ENCODE measurements at places on chromosomes 6 and 20.

- DNase-seq: no peak
Measured at GRCh38 chr20:18154342-18154741, 16.7 kb downstream of the KAT14 start.

DNA sequence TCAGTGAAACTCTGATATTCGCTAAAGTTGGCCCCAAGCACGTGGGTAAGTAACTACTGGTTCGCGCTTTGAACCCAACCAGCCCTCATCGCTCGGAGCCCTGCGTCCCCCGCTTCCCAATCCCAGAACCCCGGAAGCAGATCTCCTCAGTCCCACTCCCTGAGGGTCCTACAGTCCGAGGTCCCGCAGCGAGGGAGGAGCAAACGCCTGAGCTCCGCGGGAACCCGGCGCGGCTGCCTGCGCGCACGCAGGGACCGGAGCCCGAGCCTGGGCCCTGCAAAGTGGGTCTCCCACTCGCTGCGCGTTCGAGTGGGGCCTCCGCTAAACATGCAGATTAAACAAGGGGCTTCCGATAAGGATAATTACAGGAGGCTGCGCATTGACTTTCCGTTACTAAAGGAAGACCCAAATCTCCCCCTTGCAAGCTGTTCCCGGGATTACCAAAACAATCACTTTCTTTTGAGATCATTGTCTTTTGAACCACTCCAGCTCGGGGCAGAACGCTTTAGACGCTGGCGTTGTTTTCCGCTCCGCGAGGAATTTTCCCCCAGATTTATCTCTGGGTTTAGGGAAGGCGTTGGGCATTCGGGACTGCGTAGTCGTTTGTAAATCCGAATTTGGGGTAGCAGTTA lies 1.3 kb upstream of the VSX1 start:
- DNase-seq: no peak

- no peak for DNase-seq
Measured at GRCh38 chr6:16301511-16301910, 63.1 kb downstream of the GMPR start.

GRCh38 chr20:33021879-33022278 lies 9.6 kb upstream of the BPIFB6 start:
- DNase-seq: no peak

GRCh38 chr20:53130795-53131194 lies 158.6 kb downstream of the TSHZ2 start:
- no peak for DNase-seq

GRCh38 chr6:113488812-113489685 lies 368.1 kb upstream of the MARCKS start:
- no peak for DNase-seq

GRCh38 chr20:33914919-33915318 lies 78.8 kb upstream of the RALY start:
- no peak for DNase-seq

- DNase-seq: peak; percentile 5
Measured at GRCh38 chr6:44386364-44386928, 1.1 kb upstream of the CDC5L start.

GRCh38 chr6:39173270-39173669 lies 56.0 kb downstream of the KCNK5 start:
- DNase-seq: no peak

DNA sequence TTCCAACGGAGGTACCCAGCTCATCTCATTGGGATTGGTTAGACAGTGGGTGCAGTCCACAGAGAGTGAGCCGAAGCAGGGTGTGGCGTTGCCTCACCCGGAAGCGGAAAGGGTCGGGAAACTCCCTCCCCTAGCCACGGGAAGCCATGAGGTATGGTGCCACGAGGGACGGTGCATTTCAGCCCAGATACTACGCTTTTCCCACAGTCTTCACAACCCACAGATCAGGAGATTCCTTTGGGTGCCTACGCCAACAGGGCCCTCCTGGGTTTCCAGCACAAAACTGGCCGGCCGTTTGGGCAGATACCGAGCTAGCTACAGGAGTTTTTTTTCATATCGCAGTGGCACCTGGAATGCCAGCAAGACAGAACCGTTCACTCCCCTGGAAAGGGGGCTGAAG lies 46.9 kb downstream of the STXBP5 start:
- no peak for DNase-seq

DNA sequence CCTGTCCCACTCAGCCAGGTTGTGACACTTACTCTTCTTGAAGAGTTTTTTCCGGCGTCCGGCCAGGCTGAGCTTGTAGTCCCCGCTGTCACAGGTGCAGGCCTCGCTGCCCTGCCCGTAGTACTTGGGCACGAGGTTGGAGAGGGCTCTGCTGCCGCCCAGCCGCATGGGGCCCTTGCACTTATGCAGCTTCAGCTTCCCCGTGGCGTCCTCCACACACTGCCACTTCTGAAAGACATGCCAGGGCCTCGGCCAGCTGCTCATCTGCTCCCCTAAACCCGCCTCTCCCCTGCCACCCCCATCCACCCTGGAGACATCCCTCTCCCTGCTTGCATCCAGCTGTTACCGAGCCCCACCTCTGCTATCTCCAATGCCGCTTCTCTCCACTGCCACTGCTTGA lies 113.1 kb downstream of the SULF2 start:
- DNase-seq: no peak

DNA sequence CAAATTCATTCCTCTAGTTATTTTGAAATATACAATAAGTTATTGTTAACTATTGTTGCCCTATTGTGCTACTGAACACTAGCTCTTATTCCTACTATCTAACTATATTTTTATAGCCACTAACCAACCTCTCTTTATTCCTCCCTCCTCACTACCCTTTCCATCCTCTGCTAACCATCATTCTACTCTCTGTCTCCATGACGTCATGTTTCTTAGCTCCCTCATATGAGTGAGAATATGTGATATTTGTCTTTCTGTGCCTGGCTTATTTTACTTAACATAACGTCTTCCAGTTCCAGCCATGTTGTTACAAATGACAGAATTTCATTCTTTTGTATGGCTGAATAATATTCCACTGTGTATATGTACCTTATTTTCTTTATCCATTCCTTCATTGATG lies 95.3 kb downstream of the ATXN1 start:
- DNase-seq: no peak

- DNase-seq: no peak
Measured at GRCh38 chr6:161107779-161108730, 116.5 kb downstream of the MAP3K4 start.

DNA sequence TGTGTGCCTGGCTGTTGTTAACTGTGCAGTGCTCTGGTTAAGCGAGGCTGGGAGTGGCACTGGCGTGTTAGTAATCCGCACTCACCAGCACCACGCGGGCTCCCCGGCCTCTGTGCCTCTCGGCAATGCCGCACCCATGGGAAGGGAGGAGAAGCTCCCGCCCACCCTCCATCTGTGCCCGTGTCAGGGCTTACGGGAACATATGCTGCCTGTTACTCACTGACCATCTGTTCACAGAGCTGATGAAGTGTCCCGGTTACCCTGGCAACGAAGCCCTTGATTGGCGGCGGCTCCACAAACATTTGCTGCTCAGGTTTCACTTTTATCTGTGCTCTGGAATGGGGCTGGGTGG lies 114.7 kb downstream of the PSMB1 start:
- DNase-seq: peak; percentile 89

DNA sequence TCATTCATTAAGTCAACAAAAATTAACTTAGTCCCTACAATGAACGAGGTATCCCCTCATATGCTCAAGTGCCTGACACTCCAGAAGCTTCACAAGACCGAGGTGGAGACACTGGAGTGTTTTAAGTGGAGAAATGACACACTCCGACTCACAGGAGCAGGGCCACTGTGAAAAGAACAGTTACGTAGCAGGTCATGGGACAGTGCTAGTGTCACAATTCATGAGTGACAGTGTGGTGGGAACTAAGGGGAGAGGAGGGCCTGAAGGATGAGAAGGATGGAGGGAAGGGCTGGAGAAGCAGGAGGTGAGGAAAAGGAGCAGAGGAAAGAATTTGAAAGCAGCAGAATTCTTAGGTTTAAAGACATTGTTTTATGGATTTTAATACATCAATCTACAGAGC lies 1.3 kb upstream of the HLA-A start:
- no peak for DNase-seq

GRCh38 chr20:25005220-25005619 lies 12.7 kb upstream of the APMAP start:
- peak; percentile 50 for DNase-seq

DNA sequence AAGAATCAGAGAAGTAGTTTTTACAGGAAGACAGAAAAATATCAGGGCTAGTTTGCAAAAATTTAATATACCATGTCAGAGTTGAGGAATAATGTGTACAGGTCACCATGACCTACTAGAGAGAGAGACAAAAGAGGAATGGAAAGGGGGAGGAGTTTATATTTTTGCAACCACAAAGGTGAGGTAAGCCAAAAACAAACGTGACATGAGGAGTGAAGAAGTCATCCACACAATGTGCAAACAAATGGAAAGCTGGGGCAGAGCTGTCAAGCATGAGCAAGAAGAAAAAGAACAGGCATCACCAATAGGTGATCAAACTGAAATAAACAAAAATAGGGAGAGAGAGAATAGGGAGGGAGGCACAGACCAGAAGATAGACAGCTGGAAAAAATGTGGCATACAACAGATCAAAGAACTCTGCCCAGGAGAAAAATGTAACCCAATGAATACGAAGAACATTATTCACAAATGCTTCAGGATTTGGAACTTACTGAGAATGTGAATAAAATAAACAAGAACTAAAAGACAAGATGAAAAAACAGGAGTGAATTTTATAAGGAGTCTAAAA lies 15.5 kb downstream of the RARS2 start:
- no peak for DNase-seq

DNA sequence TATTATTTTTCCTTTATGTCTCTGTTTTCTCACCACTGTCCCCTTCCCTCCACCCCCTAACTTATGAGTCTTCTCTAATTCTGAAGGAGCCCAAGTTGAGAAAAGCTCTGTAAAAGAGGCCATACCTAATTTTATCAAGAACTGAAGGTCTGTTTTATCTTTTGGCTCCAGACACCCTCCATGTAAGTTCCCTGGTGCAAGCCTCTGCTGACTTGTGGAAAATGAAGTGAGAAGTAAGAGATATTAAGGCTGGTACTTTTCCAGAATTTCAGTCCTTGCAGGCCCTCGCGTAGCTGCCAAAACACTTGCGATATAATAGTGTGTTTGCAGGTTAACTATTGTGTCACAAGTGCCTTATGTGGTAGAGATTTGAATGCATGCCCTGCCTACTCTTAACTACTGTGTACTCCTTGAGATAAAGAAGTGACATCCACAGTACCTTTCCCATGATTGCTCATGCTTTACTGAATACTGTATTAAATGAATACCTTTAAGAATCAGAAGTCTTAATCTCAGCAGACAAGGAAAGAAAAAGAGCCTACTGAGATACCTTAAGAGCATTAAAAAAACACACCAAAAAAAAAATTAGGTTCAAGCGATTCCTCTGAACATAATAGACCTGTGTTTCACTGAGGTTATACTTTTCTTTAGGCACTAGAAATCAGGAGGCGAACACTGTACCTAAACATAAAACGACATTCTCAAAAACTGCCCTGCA lies 143.6 kb upstream of the ZNF184 start:
- no peak for DNase-seq

DNA sequence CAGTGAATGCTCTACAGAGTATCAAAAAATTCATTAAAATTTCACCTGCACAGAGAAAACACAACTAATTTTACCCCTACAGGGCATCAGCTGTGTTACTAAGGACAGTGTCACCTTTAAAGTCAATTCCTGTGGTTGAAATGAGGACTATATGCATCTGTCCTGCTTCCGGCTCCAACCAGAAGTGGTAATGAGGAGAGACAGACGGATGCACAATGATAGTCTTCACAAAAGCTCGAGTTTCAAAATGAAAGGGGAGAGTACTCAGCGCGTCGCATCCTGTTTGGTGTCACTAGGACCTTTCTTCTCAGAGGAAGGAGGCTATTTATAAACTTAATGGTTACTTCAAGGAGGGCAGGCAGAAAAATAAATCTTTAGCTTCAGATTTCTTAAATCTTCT lies 86.5 kb downstream of the LYRM4 start:
- DNase-seq: no peak

GRCh38 chr6:20642441-20642840 lies 108.2 kb downstream of the CDKAL1 start:
- no peak for DNase-seq

DNA sequence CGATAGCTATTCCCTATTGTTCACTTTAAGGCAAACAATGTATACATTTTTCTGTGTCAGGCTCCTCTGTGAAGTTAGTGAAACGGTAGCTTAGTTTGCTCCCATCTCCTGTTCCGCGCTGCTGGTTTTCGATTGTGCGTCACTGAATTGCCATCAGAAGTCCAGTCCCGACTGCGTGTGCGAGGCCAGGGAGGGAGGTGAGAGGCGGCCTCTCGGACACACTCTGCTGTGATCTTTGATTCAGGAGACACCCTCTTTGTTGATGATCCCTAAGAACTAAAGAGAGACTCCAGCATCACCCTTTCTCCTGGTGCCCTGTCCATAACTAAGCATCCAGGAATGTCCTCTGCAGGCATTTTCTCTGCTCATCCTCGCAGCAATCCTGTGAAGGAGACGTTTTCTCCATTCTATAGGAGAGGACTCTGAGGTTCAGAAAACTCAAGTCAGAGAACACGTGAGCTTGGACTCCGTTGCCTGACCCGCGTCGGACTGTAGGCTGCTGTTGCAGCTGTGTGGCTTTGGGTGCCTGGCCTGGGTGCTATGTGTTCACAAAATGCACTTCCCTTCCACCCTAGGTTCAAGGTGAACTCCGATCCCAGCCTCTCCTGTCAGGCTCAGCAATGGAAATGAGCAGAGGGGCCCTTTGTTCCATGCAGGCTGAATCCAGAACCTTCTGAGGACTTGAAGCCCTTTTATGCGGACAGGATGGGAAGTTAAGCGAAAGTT lies 24.1 kb upstream of the UNC93A start:
- DNase-seq: no peak

DNA sequence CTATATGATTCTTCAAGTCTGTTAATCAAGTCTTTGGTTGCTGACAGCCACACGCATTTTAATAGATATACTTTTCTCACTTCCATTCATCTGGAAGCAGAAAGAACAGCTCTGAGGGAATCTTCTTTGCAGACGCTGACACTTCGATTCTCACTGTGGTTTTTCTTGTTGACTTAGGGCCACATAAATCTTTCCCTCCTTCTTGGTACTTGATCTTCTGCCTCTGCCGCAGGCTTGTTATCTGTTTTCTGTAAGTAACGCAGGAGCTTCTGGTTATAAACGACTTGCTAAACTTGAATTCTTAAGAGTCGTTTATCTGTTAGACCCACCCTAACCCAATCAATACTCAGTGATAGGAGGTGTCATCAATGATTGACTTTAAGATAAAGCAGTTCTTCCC lies 268.8 kb upstream of the SULF2 start:
- DNase-seq: no peak

GRCh38 chr6:143792402-143793279 lies 50.5 kb upstream of the LTV1 start:
- DNase-seq: no peak
